ENCODE measurements at places on chromosomes 16 and 17. TPM values are rescaled to one million over a fixed set of nuclear protein-coding genes. Genes with fewer than 3 reads are reported as not detected.
A peak's percentile ranks its signal among the peaks of the same experiment; 100 is the strongest.

DNA sequence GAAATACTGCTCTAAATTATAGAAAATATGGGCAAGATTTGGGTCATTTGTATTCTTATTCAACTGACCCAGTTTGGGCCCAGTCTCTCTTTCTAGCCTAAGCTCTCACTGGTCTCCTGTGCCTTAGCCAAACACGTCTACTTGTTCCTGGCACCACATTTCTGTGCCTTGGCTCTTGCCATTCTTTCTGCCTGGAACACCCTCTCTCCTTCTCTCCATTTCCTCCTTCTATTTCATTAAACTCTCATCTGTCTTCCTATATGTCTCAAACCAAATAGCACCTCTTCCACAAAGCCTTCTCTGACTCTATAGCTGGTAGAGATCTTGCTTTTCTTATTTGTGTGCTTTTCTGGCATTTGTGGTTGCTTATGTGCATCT, 37.7 kb upstream of the NUFIP2 start:
- DNase-seq = no peak

- no peak for DNase-seq
Observed at GRCh38 chr16:56689171-56689570, 6.9 kb downstream of the MT1X start.

GRCh38 chr17:72862276-72862999, 230.1 kb downstream of the SLC39A11 start:
- no peak for DNase-seq

- DNase-seq = no peak
Observed at GRCh38 chr17:40170325-40170724, 6.9 kb upstream of the RAPGEFL1 start.

- DNase-seq = no peak
Observed at GRCh38 chr17:52235516-52235915, 77.0 kb upstream of the CA10 start.

DNA sequence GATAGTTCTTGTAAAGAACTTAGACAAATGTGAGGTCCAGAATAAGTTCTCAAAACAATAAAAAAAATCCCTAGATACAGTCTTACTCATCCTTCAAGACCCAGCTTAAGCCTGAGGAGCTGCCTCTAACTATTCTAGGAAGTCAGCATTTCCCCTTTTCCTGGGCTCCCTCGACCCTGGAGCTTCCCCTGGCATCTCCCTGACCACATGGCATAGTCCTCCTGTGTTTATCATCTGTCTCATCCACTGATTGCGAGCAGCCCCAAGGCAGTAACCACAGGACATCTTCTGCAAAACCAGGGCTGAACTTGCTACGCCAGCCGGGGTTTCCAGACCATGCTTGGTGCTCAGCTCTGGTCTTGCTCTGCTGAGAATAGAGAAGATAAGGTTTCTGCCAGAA, 36.7 kb upstream of the NLRP1 start:
- no peak for DNase-seq

GRCh38 chr17:27473748-27474609, 17.7 kb downstream of the KSR1 start:
- no peak for DNase-seq

GRCh38 chr16:56923481-56924091, 8.4 kb upstream of the HERPUD1 start:
- no peak for DNase-seq

DNA sequence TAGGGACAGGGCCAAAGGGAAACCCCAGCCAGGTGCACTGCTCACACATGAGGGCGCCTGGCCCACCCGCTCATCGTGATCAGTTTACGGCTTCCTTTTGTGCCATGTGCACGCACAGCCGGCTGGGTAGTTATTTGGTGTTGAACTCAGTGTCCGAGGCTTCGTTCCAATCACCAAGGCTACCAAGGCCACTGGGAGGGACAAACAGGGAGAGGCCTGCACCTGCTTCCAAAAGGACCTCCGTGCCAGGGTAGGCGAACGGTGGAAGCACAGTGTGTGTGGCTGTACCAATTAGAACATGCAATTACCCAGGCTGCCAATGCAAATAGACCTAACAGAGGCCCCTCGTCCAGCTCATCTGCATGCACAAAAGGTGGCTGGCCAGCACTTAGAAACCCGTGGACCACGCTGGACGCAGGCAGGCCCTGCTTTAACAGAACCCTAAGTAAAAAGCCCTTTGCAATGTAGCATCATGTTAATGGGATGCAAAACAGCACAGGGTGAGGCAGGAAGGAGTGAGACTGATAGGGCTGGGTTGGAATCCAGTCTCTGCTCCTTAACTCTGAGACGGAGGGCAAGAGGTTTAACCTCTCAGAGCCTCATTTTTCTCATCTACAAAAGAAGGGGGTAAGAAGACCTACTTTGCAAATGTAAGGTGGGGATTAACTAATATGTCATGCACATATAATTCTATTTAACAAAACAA, 204.0 kb downstream of the XYLT1 start:
- DNase-seq = no peak

DNA sequence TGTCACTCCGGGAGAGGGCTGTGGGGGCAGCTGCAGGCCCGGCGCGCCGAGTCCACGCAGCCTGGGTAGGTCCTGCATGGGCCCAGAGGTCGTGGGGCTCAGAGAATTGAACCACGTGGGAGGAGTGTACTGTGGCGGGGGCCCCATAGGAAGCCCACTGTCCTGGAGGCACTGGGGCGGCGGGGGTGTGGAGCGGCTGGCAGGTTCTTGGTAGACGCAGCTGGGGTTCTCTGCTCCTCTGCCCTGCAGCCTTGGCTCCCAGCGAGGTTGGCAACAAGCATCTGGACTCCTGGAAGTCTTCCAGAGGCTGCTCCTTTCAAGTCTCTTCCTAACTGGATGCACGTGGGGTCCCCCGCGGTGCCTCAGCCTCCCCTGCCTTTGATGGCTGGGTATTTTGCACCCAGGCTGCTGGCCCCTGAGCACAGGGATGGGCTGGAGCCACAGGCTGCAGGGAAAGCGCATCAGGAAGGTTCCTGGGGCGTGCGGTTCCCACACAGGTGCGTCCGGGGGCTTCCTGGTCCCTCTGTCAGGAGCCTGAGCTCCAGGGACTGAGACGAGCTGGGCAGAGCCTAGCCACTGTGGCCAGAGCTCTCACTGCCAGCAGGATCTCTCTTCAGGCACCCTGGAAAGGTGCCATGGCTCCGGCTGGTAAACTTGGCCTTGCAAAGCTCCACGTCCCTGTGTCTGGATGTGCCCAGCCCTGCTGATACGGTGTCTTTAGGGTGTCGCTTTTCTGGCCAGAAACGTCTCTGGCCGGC, 9.3 kb downstream of the KCTD5 start:
- DNase-seq = no peak

- no peak for DNase-seq
Observed at GRCh38 chr17:34892461-34893249, 68.6 kb downstream of the CCT6B start.

DNA sequence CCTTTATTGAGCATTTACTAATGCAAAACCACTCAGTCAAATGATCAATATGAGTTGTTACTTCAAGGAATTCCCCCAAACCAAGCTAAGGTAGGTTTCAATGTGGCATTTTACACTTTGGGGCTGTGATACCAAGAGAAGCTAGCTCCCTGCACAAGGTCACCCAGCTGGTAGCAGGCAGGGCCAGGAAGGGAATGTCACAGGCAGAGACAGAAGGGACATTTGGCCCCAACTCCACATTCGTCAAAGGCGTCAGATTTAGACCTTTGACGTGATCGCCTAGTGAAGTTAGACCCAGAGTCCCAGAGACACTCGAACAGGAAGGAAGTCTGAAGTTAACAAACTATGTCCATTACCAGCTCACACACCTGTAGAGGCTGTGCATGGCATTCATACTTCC, 5.5 kb upstream of the SMG1 start:
- no peak for DNase-seq

GRCh38 chr17:13920413-13920812, 148.9 kb upstream of the COX10 start:
- peak; percentile 7 for DNase-seq

- no peak for DNase-seq
Observed at GRCh38 chr16:55102531-55102930, 171.9 kb downstream of the IRX5 start.

GRCh38 chr17:77095461-77095860, 45.3 kb upstream of the SEC14L1 start:
- DNase-seq = no peak

DNA sequence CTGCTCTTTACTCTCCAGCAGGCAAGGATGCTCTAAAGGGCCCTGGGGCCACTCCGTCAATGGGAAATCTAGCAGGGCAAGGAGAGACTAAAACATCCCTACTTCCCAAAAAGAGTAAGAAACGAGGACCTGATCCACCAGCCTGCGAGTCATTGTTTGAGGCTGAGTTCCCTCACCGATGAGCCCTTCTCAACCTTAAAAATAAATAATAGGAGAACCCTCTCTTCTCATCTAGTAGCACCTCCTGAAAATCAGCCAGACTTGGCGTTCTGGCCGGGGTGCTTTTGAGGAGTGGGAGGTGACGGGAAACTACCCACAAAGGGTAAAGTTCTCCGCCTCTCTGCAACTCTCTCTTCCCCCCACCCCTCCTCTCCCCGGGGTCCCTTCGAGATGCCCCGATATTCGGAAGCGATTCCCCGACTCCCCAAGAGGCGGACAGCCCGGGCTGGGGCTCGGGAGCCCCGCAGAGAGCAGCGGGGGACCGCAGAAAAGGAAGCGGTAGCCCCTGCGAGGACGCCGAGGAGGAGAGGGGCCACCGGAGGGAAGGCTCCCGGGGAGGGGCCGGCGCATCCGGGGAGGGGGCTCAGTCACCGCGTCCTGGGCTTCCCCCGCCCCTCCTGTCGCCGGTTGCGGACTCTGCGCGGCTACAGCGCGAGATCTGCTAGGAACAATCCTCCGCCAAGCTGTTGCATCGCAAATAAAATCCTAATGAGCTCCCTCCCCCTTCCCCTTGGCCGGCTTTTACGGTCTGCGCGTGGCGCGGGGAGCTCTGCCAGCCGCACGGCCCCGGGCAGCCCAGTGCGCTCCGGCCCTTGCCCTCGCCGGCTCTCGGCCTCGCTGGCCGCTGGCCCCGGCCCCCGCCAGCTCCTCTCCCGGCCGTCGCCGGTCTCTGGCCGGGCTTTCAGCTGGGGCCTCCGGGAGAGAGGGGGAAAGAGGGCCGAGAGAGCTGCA, 1.3 kb downstream of the HOXB9 start:
- DNase-seq = no peak

DNA sequence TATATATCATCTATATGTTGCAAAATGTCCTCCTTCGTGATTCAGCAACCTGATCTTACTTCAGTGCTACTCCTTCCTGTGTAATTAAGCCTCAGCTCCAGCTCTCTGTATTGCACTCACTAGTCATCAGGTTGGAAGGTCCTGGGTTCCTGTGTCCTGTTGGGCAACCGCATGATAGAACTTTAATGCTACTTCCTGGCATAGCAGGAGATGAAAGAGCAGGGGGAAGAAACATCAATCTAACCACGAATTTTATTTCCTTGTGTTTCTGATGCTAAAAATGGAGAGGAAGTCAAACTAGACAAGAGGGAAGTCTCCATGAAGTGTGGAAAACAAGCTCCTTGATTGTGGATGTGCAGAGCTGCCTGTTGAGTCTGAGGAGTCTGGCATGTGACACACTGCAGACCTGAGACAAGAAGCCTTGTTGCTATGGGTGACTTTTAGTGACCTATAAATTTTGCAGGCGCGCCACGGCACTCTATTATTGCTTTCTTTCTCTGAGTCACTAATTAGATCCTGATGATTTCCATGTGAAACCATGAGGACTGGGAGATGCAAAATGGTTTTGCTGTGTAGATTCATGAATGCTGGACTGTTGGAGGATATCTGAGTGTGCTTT, 25.6 kb downstream of the IGSF6 start:
- no peak for DNase-seq

GRCh38 chr16:53922807-53923571, 219.0 kb downstream of the FTO start:
- no peak for DNase-seq

GRCh38 chr17:57747221-57748017, 2.3 kb upstream of the CCDC182 start:
- no peak for DNase-seq

- DNase-seq = no peak
Observed at GRCh38 chr17:40486522-40487370, 14.7 kb downstream of the TNS4 start.

DNA sequence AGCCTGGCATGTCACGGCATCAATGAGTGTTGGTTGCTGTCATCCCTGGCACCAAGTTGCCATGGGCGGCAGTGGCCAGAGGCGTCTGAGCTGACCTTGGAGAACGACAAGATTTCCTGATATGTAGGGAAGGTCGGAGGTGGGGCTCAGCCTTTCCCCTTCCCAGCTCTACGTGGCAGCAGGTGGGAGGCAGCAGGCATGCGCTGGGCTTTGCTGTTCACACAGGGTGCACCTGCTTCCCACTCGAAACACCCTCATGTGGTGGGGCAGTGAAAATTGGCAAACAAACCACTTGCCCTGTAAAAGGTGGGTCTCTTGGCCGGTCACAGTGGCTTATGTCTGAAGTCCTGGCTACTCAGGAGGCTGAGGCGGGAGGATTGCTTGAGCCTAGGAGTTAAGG, 12.3 kb upstream of the TFAP4 start:
- no peak for DNase-seq

DNA sequence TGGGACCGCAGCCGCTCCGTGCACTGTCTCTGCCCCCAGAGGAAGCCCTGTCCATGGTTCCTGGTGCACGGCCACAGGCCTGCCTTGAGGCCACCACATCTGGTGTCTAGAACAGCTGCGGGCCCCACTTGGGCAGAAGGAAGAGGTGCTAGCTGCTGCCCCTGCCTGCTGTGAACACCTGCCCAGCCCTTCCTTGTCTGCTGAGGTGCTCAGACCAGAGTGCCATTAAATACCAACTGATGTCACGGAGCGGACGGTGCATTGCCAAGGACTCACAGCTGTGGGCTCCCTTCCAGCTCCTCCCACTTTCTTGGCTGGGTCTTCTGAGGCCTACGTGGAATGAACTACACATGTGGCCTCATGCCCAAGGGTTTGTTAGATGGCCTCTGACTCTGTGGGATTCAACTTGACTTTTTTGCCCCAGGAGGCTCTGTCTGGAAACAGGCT, 146.1 kb downstream of the RAB11FIP4 start:
- DNase-seq = no peak

GRCh38 chr17:80905586-80906230, 85.9 kb upstream of the CHMP6 start:
- DNase-seq = no peak

The GGT6 gene
- total RNA-seq = not detected

The LGALS9C gene
- 0.42 TPM for total RNA-seq

The MPO gene
- 0.23 TPM for total RNA-seq

The TPSD1 gene
- total RNA-seq = 1.8 TPM

The PRSS27 gene
- total RNA-seq = 4.2 TPM

The HOXB8 gene
- not detected for total RNA-seq

The APOBR gene
- total RNA-seq = 1.8 TPM

The MPP2 gene
- total RNA-seq = 13.3 TPM

The BBS2 gene
- 40.6 TPM for total RNA-seq

The IKZF3 gene
- total RNA-seq = 0.83 TPM

The QRICH2 gene
- total RNA-seq = 1.7 TPM

The MPV17L gene
- 9.3 TPM for total RNA-seq

The MYCBPAP gene
- 0.33 TPM for total RNA-seq

The SPN gene
- total RNA-seq = 2.3 TPM

The MEOX1 gene
- 6.6 TPM for total RNA-seq

The GAST gene
- total RNA-seq = not detected

The SBK1 gene
- 0.78 TPM for total RNA-seq

The KRTAP9-4 gene
- total RNA-seq = not detected

The KRTAP4-1 gene
- total RNA-seq = not detected
